Mesenteric fat pad (tissue), 1 donor: ENCODE measurements at places on chromosomes 3 and 15. TPM values are rescaled to one million over a fixed set of nuclear protein-coding genes. Genes with fewer than 3 reads are reported as not detected.
A peak's percentile ranks its signal among the peaks of the same experiment; 100 is the strongest.

- DNase-seq, result no peak
Measured at GRCh38 chr15:78909791-78910228, 35.0 kb downstream of the CTSH start.

DNA sequence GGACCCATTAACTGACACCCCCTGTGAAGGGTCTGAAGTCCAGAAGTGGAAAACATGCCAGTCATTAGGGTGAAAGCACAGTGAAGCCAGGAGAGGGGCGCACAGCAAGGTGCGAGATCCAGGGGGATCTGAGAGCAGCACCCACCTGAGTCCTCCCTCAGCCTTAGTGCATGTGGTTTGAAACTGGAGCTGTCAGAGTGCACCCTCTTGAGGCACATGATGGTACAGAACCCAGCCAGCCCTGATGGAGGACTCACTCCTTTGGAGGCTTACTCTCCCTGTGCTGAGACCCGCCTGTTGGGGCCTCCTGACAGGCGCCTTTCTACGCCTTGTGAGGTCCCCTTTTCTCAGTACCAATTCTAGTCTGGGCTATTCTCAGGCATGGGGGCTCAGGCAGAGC, 77.8 kb downstream of the IL20RB start:
- DNase-seq, result no peak

DNA sequence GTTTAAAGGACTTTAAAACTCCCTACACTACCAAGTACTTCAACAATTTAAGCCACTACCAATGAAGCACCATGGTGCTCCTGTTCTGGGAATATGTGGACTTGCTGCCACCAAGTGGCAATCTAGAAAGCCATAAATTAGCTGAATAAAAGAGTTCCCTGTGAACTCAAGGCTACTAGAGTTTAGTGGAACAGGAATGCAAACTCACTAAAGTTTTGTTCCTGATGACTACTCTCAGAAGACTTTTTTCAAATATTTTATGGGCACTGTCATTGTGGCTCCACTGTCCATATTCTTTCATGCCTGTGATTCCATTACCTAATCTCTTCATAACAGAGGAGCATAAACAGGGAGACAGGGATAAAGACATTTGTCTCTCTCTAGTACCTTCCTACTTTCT, 63.9 kb downstream of the TMCC1 start:
- no peak for DNase-seq

DNA sequence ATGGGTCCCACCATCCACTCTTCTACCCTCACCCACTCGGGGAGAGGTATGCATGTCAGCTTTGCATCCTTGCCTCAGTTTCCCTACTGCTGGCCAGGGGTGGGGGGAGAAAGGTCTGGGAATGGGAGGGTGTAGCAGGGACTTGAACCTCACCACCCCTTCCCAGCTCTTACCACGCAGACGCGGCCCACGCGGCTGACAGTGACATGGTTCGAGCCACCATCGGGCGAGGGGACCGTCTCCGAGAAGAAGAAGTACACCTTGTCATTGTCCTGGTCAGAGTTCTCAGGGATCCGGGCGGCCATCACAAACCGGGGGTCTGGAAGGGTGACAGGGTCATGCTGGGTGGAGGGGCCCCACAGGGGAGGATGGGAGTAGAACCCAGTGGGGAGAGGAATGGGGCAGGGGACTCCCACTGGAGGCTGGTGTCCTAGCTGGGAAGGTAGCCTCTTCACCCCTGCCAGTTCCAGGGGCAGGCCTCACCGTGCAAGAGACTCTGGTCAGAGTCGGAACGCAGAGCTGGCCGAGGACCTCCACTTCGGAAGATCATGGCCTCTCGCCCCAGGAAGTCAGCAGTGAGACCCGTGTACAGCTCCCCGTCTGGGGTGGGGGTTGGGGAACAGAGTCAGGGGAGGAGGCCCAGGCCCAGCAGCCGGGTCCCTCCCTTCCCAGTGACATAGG, 3.7 kb downstream of the SEMA3G start:
- no peak for DNase-seq

GRCh38 chr3:170739410-170739809, 130.6 kb downstream of the RPL22L1 start:
- DNase-seq, result no peak

DNA sequence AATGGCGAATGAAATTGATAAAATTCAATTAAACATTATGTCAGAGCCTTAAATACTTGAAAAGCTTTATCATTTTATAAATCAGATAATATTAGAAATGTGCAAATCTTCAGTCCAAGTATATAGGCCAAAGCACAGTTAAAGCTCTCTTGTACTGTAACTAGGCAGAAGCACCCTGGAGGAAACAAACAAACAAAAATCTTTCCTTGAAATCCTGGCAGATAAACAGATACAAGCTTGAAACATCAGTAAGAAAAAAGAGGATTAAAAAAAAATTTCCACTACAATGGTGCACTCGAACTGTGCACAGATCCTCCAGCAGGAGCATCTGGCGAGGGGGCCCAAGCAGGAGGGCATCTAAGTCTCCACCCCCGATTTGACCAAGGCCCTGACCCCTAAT, 166.6 kb downstream of the PLD1 start:
- no peak for DNase-seq

DNA sequence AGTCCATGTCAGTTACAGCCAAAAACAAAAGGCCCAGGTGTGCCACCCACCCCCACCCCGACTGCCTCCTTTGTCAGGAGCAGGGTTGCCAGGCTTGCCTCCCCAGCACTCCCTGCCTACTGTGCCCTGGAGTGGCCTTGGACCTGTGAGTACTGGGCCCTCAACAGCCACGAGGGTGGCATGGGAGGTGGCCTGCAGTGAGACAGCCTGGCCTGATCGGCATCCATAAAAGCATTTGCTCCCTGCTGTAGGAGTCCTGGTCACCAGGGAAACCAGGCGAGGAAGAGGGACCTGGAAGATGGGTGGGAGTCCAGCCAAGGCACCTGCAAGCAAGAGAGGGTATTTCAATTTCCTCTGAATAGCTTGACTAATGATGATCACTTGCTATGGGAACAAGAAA, 56.4 kb upstream of the KCNMB2 start:
- DNase-seq, result no peak

GRCh38 chr3:172808969-172809546, 58.5 kb downstream of the ECT2 start:
- DNase-seq, result no peak

DNA sequence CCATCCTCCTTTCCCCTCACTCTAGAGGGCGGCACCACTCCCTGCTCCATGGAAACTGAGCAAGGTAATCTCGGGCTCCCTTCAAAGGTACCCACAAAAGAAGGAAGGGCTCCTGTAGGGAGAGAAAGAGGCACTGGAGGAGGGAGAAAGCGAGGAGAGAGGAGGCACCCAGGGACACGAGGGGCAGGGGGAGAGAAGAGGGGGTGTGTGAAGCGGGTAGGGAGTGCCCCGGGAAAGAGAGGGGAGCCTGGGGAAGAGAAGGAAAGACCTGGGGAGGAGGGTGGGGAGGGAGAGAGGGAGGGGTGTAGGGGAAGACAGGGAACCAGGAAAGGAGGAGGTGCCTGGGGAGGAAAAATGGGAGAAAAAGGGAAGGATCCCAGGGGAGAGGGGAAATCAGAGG, 523 bp downstream of the VILL start:
- DNase-seq, result peak; percentile 9

STRIT1 gene
- total RNA-seq, result not detected

SERPINI2 gene
- not detected for total RNA-seq

GDPGP1 gene
- 8.1 TPM for total RNA-seq

ACSBG1 gene
- total RNA-seq, result not detected

NRROS gene
- 20.7 TPM for total RNA-seq

MB21D2 gene
- total RNA-seq, result 3.3 TPM

P2RY12 gene
- 5.7 TPM for total RNA-seq

PARP15 gene
- 2.9 TPM for total RNA-seq

RYR3 gene
- 0.48 TPM for total RNA-seq
